Heart right ventricle (tissue), 16 donors: ENCODE measurements at places on chromosomes 16 and 17. TPM values are rescaled to one million over a fixed set of nuclear protein-coding genes. Genes with fewer than 3 reads are reported as not detected.

DNA sequence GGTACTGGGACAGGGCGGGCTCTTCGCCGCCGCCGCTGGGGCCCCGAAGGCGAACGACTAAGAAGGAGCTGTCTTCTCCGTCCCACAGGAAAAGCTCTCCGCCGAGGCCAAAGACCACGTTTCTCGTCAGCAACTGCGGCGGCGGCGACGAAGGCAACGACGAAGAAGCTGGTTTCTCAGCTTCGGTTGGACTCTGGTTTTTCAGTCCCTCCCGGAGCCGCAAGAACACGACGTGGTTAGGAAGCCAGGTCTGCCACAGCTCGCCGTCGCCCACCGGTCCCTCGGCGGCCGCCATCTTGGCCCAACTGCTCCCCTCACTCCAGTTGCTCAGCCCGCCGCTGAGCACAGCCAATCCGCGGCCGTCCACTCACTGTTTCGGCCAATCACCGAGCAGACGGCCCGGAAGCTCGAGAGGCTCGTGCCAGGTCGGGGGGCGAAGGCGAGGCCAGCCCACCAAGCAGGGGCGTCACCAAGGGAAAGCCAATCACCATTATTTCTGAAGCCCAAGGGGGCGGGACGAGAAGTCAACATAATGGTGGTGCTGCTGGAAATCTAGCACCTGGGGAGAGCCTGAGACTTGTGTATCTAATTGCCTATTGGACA is at the start of gene NUP88:
NUP88 (minus strand) TSS at position 307 of the 603 bp plus-strand sequence; CDS start at position 295, 12 bp downstream.
- peak; percentile 95 for DNase-seq
- peaks cover 44% of the 10 kb centered on the region for H3K36me3 ChIP-seq
- H3K27ac ChIP-seq = peak within 1 kb of the TSS; percentile 91
- H3K4me3 ChIP-seq = peak within 1 kb of the TSS; percentile 95

DNA sequence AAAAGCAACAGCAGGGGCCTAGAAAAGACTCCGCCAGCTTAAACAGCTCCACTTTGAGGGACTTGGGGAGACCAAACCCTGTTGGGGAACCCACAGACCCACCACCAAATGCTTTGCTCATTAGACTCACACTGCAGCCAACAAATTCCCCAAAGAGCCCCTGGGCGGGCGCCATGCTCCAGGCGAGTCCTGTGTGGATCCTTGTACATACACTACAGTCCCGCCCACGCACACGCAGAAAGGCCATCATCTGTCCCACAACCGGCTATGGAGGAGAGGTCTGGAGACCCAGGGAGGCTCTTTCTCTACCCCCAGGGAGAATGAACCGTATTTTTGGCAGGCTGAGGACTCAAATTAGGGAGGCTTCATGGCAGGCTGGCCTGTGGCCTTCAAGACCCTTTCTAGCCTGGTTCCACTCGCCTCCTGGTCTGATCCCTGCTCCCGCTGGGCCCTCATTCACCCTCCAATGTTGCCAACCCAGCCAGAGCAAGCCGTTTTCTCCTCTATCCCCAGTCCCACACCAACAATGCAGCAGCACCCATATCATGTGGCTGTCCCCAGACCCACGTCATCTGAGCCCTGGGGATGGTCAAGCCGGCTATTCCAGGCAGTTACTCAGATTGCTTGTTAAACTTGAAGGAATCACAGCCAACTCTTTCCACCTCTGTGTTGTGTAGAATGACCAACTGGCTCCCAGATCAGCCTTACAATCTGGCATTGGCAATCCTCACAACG is 27.2 kb downstream of the ZNF423 start:
- no peak overlapping the region for H3K4me3 ChIP-seq
- peak; percentile 55 for DNase-seq

- no peaks in the 10 kb centered on the region for H3K36me3 ChIP-seq
- no peak overlapping the region for H3K4me3 ChIP-seq
- peaks cover 6% of the 10 kb centered on the region for H3K27me3 ChIP-seq
- DNase-seq = no peak
These were observed 6.4 kb downstream of the WNT3 start for GRCh38 chr17:46811978-46812583.

- H3K27ac ChIP-seq = no peak overlapping the region
- H3K27me3 ChIP-seq = no peaks in the 10 kb centered on the region
- no peak for DNase-seq
- H3K36me3 ChIP-seq = no peaks in the 10 kb centered on the region
These were observed 94.6 kb upstream of the DHX40 start for GRCh38 chr17:59470624-59471297.

GRCh38 chr17:73588891-73589290 is 55.4 kb downstream of the SDK2 start:
- H3K4me1 ChIP-seq = no peaks in the 10 kb centered on the region
- no peaks in the 10 kb centered on the region for H3K36me3 ChIP-seq

Gene ARMC5
- polyA plus RNA-seq = 11.9 TPM

Gene TIMP2
- 32.4 TPM for polyA plus RNA-seq

Gene CLDN7
- 1.3 TPM for polyA plus RNA-seq
